MM.1S (cell line): ENCODE measurements at places on chromosomes 4 and X.

DNA sequence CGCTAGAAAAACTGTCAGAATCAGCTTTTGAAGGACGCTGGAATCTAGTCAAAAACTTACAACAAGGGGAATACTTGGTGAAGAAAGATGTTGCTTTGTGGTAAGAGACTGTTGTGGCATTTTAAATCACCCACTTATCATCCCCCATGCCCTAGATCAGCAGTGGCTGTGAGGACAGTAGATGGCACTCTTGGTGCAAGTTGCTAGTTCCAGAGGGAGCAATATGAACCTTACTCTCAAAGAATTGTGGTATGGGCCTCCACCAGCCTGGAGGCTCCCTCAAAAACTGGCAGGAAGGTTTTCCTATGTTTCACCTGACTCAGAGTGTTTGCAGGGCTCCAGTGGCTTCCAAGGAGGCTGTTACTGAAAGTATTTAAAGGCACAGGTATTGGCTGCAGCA lies 37.7 kb upstream of the SLC16A2 start:
- DNase-seq: peak; percentile 25

- DNase-seq: no peak
These were observed 385.2 kb downstream of the BMPR1B start for GRCh38 chr4:95142932-95143331.

DNA sequence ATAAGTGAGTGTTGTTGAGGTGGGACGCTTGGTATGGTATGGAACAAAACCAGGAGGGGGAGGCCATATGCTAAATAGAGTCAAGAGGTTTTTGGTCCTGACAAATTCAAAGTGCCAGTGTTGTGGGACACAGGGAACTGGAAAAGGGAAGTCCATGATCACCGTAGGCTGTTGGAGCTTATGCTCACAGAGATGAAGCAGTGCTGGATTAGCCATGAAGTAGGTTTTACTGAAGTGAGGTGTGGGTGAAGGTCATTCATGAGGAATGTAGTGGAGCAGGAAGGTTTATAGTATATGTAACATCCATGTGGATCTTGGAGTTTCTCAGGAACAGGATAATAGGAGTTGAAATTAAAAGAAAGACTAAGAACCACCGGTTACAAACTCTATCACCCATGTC lies 256.1 kb upstream of the PITX2 start:
- no peak for DNase-seq

DNA sequence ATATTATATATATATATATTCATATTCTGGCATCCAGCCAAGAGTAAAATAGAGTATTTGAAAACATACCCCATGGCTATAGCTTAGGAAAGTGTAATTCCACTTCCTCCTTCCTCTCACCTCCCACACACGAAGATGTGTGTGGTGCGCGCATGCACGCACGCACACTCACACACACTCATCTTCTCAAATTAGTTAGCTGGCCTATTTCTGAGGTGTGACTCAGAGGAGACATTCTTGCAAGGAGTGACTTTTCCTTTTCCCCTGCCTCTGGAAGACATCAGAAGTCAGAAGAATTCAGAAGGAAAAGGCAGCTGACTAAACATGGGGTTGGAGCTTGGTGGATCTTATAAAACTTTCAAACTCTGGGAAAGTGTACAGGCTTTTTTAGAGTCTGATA lies 8.8 kb downstream of the ENPEP start:
- no peak for DNase-seq

- DNase-seq: no peak
These were observed 52.5 kb upstream of the PDLIM5 start for GRCh38 chr4:94399277-94399676.

GRCh38 chr4:34720571-34720970 lies 1523.7 kb downstream of the ARAP2 start:
- DNase-seq: peak; percentile 47

- no peak for DNase-seq
These were observed 116.0 kb downstream of the CT47B1 start for GRCh38 chrX:120759685-120760084.

GRCh38 chrX:112056886-112057285 lies 25.7 kb downstream of the TRPC5 start:
- DNase-seq: peak; percentile 75

GRCh38 chr4:10007436-10007740 lies 13.9 kb downstream of the SLC2A9 start:
- no peak for DNase-seq

DNA sequence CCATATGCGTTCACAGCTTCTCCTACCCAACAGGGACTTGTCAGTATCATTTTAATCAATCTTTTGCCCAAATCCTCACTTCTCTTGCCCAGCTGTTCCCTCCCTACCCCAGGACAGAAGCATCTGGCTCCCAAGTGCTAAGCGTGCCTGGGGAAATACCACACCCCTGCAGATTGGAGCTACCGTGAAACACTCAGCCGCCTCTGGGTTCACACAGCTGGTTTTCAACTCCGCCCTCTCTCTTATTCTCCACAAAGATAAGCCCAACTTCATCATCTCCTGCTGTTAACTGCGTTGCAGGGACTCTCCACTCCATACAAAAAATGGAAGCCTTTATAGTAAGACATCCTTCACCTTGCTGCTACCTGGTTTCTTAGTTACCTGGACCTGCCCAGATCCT lies 147.3 kb upstream of the FTHL17 start:
- DNase-seq: no peak

DNA sequence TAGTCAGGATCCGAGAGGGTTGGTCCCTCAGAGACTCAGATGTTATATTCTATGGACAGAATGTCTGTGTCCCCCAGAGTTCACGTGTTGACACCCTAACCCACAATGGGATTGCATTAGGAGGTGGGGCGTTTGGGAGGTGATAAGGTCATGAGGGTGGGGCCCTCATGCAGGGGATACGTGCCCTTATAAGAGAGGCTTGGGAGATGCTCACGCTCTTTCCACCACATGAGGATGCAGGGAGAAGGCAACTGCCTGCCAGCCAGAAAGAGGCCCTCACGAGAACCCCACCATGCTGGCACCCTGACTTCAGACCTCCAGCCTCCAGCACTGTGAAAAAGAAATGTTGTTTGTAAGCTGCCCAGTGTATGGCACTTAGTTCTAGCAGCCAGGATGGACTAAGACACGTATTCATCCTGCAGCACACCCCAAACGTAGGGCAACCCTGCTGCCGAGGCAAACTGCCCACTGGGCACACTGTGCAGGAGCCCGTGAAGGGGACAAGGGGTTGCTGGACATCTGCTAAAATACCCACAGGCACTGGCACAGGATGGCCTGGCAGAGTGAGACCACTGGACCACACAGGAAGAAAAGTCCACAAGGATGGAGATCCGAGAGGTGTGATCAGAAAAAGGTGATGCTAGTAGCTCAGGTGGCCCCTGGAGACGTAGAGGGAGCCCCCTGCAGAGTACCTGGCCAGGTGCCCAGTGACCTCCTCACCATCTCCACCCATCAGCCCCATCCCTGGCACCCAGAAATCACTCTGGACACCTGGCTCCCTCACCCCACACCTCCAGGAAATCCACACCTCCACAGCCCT lies 62.7 kb downstream of the HTRA3 start:
- DNase-seq: no peak

GRCh38 chrX:41982953-41983352 lies 59.6 kb upstream of the CASK start:
- DNase-seq: no peak

DNA sequence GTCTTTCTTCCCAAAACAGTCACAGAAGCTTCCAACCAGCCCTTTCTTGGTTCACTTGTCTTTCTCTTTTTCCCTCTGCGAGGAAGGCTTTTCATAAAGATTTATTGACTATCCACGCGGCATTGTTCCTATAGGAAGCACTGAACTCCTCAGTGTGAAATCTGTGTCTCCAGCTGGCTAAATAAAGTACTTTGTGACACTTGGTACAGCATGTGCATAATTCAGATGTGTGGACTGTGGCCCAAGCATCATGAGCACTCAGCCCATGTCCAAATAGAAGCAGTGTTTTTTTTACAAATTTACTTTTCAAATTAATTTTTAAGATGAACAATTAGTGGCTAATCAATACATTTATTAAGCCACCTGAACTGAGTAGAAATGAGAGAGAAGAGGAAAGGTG lies 146.4 kb downstream of the EDA start:
- DNase-seq: no peak

DNA sequence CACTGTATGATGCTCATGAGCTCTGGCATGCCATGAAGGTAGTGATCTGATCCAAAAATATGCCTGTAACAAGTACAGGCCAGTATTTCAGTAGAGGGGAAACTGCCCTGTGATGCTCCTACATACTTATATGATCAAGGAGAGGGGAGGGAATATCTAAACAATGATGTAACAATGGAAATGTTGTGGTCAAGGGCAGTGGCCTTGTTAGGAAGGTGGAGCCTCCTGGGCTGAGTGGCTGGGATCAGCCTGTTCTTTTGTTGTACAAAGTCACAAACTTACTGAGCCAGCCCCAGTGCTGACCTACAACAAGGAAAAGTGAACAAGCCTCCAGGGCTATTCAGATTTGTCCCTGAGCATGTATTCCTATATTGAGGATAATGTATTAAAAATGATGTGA lies 70.3 kb downstream of the ANXA10 start:
- DNase-seq: no peak
